ENCODE measurements at places on chromosomes 11 and 22. TPM values are rescaled to one million over a fixed set of nuclear protein-coding genes. Genes with fewer than 3 reads are reported as not detected.

PHF21A gene
- total RNA-seq: 11.6 TPM

CCDC15 gene
- total RNA-seq: 3.4 TPM

OSBP2 gene
- total RNA-seq: 1.7 TPM

SLC22A6 gene
- not detected for total RNA-seq

- no peak for DNase-seq
Measured at GRCh38 chr22:44362249-44363012, 49.7 kb upstream of the SHISAL1 start.

DNA sequence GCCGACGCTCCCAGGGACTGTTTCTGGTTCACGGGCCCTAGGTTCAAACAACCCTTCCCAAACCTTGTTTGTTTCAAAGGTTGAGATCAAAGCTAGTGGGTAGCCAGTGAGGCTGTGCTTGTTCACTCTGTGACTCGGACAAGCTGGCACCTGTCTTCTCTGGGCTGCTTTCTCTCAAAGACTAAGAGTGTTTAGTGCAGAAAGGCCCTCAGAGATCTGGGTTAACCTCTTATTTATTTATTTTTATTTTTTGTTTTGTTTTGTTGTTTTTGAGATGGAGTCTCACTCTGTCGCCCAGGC lies 13.0 kb upstream of the MALAT1 start:
- no peak for DNase-seq

DNA sequence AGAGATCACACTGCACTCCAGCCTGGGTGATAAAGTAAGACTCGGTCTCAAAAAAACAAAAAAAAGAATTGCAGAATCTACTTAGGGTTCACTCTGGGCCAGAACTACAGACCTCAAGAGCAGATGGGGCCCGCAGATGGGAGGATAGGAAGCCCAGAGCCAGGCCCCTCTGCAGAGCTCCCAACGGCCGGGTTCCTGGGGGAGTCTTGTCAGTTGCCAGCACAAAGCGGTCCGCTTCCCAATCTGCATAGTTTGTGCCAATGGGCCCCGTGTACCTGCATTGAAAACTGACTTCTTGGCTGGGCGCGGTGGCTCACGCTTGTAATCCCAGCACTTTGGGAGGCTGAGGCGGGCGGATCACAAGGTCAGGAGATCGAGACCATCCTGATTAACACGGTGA lies 1.7 kb upstream of the CHID1 start:
- no peak for DNase-seq

DNA sequence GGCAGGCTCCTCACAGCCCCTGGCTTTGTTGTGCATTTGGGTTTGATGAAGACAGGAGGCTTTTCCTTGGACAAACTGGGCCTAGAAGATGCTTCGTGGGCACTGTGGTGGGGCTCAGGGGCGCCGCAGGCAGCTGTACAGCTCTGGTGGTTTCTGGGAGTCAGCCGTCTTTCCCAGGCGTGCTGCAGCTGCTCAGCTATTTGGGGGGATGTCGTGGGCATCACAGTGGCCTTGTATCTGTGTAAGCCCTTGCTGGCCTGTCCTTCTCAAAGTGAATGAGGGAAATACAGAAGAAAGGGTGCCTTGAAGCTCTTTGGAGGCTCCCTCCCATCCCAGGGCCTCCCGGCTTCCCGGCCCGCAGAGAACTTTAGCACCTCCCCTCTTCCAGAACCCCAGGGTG lies 89.5 kb downstream of the TBC1D22A start:
- DNase-seq: no peak

DNA sequence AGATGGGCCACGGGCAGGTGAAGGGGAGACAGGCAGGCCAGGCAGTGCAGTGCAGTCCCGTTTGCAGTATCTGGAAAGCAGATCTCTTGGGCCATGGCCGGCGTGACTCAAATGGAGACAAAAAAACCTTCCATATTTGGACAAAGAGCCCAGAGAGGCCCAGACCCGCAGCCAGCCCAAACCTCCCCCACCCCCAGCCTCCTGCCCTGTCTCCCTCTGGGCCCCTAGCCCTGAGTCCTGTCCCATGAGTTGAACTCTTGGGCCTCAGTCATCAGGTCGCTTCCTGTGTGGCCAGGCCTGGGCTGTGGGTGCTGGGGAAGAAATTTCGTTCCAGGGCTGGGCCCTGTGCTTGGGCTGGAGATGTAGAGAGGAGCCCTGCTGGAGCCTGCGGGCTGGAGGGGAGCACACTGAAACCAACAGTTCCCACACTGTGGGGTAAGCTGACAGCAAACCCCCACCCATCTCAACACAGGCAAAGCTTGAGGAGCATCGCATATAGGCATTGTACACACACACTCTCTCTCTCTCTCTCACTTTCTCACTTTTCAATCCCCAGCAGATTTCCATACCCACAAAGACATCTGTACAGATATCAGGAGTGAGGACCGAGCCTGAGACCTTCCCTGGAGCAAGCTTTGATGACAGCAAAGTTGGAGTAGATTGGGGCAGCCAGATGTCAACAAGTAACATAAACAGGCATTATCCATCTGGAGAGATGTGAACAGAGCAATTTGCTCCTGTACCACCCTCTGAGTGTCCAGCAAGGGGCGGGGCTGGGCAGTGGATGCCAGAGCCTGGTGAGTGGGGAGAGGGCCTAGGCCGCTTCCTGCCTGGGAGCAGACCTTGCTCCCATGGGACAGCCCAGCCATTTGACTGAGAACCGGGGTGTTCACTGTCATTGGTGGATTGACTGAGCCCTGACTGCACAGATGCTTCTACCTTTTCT lies 17.2 kb downstream of the ARHGEF17 start:
- DNase-seq: no peak

DNA sequence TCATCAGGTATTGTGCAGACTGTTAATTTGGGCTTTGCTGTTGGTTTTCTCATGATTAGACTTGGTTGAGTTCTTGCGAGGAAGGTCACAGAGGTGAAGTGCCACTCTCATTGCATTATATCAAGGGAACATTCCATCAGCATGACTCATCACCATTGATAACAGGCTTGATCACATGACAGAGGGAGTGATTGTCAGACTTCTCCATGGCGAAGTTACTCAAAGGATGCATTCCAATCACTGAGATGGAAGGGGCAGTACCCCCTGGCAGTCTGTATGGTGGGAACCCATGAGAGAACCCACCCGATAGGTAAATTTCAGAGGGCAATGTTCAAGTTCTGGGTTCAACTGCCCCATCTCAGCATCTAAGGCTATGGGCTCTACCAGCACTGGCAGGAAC lies 19.4 kb upstream of the P2RY2 start:
- no peak for DNase-seq

DNA sequence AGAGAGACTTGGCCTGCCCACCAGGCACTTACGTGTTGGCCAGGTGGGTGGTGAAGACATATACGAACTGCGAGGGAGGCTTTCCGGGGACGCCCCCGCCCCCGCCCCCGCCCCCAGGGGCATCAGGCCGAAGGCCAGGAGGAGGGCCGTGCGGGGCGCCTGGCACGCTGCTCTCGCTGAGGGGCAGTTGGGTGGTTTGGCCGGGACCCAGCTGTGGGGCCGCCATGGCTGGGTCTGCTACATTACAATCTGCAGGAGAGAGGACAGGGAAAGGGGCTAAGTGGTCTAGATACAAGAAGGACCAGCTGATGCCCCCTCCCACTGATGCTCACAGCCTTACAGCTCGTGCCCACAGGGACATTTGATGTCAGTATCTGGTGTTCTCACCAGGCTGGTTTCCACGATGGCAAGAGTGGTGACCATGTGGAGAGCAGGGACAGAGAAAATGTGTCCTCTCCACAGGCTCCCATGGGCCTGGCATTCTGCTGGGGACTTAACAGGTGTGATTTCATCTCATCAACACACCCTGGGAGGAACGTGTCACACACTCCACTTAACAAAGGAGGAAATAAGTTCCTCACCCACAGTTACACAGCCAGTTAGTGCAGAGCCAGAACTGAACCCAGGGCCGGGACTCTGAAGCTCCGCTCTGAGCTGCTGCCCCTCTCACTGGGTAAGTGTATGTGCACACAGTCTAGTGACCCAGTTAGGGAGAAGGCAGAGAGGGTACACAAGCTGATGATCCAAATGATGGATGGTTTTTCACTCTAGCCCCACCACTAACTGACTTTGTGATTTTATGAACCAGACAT lies 19.7 kb downstream of the CXCR5 start:
- no peak for DNase-seq

GRCh38 chr11:43508511-43508918 lies 149.8 kb downstream of the TTC17 start:
- DNase-seq: no peak

- no peak for DNase-seq
Measured at GRCh38 chr22:42719133-42719532, 1.5 kb downstream of the A4GALT start.

DNA sequence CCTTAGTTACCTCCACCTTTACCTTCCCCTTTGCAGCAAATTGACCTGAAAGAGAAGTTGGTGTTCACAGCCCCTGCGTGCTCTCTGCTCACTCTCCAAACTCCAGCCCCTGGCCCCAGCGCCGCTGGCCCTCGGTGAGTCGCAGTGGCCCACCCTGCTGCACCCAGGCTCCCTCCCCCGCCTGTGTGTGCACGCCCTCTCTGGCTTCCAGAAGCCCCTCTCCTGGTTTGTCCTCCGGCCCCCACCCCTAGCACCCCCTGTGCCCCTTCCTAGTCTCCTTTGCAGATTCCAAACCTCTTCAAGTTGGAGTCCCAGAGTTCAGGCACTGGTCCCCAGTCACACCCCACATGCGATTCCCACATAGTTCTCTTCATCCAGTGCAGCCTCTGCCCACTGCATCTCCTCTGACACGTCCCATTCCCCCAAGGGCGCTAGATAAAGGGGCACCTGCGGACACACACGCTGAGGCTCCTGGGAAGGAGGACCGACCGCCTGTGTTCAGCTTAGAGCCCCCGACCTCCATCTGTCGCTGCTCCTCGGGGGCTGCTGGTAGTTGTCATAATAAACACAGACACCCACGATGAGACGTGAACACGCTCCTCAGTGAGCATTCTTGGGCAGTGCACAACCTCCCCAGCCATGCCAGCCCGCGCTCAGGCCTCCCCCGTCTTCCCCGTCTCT lies 1.5 kb upstream of the PHRF1 start:
- DNase-seq: no peak

DNA sequence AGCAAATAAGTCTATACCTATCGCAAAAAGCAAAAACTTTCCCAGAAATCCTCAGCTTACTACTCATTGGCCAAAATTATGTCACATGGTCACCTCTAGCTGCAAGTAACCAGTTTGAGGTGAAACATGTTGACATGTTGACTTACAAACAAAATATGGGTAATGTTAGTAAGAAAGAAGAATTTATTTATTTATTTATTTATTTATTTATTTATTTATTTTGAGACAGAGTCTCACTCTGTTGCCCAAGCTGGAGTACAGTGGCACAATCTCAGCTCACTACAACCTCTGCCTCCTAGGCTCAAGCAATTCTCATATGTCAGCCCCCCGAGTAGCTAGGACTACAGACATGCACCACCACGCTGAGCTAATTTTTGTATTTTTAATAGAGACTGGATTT lies 5.4 kb upstream of the SLC35C1 start:
- no peak for DNase-seq

GRCh38 chr22:41709341-41709740 lies 10.0 kb downstream of the MEI1 start:
- no peak for DNase-seq

- DNase-seq: no peak
Measured at GRCh38 chr11:9755561-9756185, 91.8 kb downstream of the SWAP70 start.

- DNase-seq: no peak
Measured at GRCh38 chr11:128335729-128336128, 251.6 kb downstream of the ETS1 start.

DNA sequence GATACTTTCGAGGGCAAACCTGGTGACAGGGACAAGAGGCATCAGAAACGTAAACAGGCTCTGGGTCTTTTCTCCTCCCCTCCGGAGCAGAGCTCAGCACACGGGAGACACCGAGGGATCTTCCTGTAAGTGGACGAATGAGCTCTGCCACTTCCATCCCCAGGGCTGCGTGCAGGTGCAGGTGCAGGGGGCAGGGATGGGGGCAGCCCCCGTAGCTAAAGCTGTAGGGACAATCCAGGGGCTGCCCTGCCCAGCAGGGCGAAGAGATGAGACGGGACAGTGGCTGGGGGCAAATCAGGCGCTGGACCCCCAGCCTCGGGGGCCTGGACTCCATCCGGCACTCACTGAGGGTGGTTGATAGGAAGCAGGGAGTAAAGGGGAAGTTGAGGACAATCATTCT lies 505.4 kb downstream of the BRD1 start:
- no peak for DNase-seq

DNA sequence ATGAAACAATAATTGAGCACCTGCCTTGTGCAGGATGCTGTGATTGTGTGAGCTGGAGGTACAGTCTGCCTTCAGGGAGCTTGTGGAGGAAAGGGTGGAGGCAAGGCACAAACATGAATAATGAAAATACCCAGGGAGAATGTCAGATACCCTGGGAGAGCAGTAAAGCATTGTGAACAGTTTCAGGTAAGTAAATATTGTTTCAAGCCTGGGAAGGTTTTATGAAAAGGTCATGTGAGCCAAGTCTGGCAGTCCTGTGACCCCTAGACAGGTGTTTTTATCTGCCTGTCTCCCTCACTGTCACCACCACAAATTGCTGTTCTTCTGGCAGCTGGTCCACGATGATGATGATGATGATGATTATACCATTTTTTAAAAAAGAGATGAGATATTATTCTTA lies 32.0 kb downstream of the SPECC1L start:
- no peak for DNase-seq

DNA sequence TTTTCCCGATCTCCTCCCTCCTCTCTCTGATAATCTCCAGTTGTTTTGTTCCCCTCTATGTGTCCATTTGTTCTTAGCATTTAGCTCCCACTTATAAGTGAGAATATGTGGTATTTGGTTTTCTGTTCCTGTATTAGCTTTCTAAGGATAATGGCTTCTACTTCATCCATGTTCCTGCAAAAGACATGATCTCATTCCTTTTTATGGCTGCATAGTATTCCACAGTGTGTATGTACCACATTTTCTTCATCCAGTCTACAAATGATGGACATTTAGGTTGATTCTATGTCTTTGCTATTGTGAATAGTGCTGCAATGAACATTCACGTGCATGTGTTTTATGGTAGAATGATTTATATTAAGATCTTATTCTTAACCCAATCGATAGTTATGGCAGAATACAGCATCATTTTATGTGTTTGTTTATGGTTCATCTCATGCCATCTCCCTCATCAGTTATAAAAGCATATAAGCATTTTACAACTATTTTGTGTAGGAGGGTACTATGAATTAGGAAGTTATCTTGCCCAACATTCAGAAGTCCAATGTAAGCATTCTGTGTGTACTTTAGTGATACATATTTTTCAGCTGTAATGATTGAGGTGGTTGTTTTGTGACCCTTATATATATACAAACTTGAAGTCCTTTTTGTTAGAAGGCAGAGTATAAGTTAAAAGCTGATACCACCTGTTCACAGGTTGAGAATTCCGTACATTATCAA lies 3.2 kb downstream of the MS4A3 start:
- no peak for DNase-seq

GRCh38 chr11:95700471-95700817 lies 89.1 kb downstream of the FAM76B start:
- no peak for DNase-seq

- DNase-seq: no peak
Measured at GRCh38 chr11:119341222-119342022, 739 bp upstream of the C1QTNF5 start.
